Esophagus squamous epithelium (tissue), 5 donors: ENCODE measurements at places on chromosomes 13 and 19.

DNA sequence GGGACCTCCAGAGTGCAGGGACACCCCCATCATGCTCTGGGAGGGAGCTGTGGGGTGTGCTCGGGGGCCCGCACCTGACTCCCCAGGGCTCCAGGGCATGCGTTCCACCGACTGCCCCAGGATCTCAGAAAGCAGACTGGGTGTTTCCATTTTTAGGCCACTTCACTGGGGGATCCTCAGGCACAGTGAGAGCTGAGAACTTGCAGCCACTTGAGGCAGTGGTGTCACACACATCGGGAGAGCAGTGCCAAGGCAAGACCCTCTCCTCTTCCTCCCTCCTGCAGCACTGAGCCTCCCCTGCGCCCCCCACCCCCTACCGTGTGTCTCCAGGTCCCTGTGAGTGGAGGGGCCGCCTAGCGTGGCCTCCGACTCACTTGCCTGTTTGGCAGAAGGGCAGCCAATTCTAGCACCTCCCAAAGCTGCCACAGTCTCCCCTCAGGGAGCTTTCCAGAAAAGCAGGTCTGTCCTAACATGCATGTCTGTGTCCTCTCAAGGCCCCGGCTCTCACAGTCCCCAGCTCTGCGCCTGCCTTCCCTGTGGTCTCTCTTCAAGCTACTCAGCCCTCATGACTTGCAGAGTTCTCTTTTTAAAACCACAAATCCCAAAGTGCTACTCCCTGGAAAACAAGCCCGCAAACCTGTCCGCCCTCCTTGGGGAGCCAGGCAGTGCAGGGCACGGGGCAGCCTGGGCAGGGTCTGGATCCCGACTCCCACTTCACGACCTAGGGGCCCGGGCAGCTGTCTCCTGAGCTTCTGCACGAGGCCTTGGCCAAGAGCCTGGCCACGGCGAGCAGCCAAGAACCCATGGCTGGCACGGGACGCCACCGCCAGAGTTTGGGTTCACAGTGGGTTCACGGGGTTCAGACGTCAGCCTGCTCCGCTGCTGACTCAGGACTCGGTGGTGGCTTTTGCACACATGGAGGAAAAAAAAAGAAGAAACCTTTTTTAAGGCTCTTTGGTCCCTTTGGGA is 94.1 kb downstream of the STK24 start:
- no peak for DNase-seq

- DNase-seq = no peak
These were observed 1647.6 kb upstream of the SPRY2 start for GRCh38 chr13:81988567-81988966.

- no peak for DNase-seq
These were observed 133.9 kb downstream of the AKAP11 start for GRCh38 chr13:42405665-42406390.

DNA sequence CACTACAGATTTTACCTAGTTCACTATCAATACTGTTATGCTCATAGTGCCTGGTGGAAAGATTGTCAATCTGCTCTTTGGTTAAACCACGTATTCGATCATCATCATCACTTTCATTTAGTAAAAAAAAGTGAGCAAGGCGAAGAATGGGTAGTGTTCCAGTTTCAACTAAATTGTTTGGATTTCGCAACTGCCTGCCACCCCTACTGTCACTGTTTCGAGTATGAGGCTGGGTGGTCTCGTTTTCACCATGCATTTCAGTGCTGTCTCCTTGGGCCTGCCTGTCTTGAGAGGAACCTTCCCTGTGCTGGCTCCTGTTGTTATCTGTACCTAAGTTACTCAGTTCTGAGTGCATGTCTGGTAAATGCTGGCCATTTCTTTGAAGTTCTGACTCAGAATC is 8.1 kb downstream of the RNF6 start:
- no peak for DNase-seq

- no peak for DNase-seq
These were observed 338.1 kb downstream of the RFC3 start for GRCh38 chr13:34155931-34156607.

DNA sequence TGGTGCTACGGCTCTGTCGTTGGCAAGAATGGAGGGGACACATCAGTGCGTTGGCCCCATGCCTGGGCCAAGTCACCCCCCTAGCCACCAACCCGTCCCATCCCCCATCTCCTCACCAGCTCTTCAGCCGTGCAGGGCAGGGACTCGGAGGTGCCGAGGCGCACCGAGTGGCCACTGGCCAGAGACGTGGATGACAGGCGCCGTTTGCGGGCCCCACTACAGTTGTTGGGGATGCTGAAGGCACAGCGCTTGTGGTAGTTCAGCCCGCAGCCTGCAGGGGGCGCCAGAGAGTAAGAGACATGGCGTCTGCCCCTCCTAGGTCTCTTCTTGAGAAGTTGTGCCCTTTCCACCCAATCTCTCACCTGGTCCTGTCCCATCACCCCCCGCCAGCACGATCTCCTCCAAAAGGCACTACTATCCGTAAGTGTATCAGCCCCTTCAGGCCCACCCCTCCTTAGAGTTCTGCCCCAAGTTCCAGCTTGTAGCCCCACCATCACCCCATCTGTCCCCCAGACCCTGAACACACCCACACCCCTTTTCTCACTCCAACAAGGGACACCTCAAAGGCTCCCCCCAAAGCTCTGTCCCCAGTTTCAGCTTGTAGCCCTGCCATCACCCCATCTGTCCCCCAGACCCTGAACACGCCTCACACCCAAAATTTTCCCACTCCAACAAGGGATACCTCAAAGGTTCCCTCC is 12.4 kb downstream of the PRKD2 start:
- no peak for DNase-seq
